Muscle of leg (tissue), 16 donors: ENCODE measurements at places on chromosomes 4 and X.
A peak's percentile ranks its signal among the peaks of the same experiment; 100 is the strongest.

GRCh38 chr4:137597752-137598430, 65.6 kb upstream of the PCDH18 start:
- no peak overlapping the region for H3K27ac ChIP-seq
- no peak overlapping the region for H3K4me3 ChIP-seq
- no peaks in the 10 kb centered on the region for H3K4me1 ChIP-seq
- H3K27me3 ChIP-seq, result no peaks in the 10 kb centered on the region

DNA sequence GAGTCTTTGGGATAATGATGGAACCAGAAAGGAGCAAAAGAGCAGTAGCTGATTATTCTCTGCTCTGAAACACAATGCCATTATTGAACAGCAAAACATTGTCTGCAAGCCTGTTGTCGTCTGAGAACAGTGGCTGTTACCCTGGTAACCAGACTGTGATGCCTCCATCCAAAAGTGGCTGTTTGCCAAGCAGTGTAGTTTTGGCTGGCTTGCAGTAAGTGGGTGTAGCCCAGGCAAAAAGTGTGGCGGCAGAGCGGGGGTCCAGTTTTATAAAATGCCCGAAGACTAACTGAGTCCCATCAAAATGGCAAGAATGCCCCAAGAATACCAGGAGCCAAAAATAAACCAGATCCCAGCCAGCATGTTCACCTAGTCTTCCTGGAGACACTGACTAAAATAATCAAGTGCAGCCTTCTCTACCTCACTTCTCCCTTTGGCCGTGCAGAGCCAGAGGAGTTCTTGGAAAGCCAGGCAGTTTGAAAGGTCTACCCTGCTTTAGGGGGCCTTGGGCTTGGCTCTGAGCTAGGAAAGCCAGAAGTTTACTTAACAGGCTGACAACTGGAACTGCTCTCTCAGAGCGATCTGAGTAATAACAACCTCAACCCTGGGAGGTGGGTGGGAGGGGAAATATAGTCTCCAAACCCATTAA, 2.6 kb downstream of the PLP1 start:
- peaks cover 31% of the 10 kb centered on the region for H3K27me3 ChIP-seq
- H3K27ac ChIP-seq, result peak overlapping the region; percentile 62
- peak; percentile 73 for DNase-seq
- no peaks in the 10 kb centered on the region for H3K36me3 ChIP-seq
- no peak overlapping the region for H3K4me3 ChIP-seq

- no peak overlapping the region for H3K4me3 ChIP-seq
- H3K27ac ChIP-seq, result no peak overlapping the region
- no peaks in the 10 kb centered on the region for H3K4me1 ChIP-seq
- H3K27me3 ChIP-seq, result no peaks in the 10 kb centered on the region
- no peak for DNase-seq
These were observed 17.1 kb downstream of the RPS6KA6 start for GRCh38 chrX:84170931-84171330.

DNA sequence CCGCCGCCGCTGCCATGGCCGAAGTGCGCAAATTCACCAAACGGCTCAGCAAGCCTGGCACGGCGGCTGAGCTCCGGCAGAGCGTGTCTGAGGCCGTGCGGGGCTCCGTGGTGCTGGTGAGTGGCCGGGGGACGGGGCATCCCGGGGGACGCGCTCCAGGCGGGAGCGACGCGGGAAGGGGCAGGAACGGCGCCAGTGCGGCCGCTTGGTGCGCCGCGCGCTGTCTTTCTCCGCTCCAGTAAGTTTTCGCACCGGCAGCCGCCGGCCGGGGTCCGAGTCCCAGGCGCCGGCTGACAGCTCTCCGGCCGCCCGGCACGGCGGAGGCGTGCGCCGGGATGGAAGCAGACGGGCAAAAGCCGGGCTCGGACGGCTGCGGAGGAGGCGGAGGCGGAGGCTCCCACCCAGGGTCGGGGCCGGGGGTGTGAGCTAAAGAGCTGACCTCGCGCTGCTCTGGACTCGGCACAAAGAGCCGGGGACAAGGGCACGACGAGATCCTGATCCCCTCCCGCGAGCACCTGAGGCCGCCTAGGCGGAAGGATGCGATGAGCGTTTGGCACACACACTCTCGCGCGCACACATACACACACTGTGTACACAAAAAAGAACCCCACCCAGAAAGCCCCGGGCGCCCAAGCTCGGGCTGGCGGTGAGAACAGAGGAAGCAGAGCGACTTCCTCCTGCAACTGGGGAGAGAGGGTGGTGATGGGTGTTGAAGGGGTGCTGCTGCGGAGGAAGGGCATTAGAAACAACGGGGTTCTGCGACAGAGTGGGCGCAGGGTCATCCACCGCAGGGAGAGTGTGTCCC, 545 bp downstream of the DOCK11 start:
- peak overlapping the region; percentile 64 for H3K4me3 ChIP-seq
- peak; percentile 63 for DNase-seq
- H3K36me3 ChIP-seq, result no peaks in the 10 kb centered on the region
- peaks cover 18% of the 10 kb centered on the region for H3K4me1 ChIP-seq

- no peak for DNase-seq
- H3K4me1 ChIP-seq, result no peaks in the 10 kb centered on the region
- H3K36me3 ChIP-seq, result no peaks in the 10 kb centered on the region
- no peak overlapping the region for H3K27ac ChIP-seq
These were observed 65.7 kb upstream of the FGF13 start for GRCh38 chrX:138777230-138777629.

- H3K4me1 ChIP-seq, result no peaks in the 10 kb centered on the region
- H3K27me3 ChIP-seq, result no peaks in the 10 kb centered on the region
- no peak overlapping the region for H3K27ac ChIP-seq
- no peak for DNase-seq
These were observed 4.1 kb upstream of the EPGN start for GRCh38 chr4:74304095-74304625.

DNA sequence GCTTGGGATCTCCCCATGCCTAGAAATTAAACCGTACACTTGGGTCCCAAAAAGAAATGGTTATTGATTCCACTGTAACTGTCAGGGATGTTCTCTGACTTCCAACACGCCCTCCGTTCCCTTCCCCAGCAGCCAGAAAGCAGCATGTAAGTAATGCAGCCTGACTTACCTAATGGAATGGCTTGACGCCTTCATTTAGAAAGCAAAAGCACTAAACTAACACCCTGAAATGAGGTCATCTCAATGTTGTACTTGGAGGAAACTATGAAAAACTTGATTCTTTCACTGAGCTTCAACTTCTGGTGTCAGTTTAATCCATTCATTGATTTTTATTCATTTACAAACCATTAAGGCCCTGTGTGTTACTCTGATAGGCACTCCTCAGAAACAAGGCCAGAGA, 110.8 kb upstream of the NOCT start:
- no peak overlapping the region for H3K27ac ChIP-seq
- no peak overlapping the region for H3K4me3 ChIP-seq
- H3K4me1 ChIP-seq, result no peaks in the 10 kb centered on the region
- no peaks in the 10 kb centered on the region for H3K36me3 ChIP-seq
- no peak for DNase-seq

DNA sequence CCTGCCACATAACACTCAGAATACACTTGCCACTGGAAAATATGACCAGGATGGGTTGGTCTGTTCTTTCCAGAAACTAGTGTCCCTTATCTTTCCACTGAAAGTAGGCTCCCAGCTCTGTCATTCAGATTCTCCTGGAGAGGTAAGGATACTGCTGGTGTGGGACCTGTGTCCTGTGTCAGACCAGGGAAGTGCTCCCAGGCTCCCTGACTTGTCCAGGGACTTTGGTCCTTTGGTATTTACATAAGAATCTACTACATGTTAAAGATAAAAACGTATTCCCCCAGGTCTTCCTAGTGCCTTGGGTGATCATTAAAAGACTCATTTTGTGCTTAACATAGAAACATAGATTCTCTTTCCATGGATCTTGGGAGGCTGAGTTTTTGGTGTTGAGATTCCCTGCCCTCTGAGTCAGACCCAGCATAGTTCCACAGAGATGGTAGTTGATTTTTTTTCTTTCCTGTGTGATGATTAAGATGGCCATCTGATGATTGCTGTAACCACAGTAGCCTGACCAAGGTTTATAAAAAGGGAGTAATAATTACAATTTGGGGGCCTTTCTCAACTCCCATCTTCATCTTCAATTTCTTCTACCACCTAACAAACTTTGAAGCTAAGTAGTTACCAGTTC, 159.8 kb upstream of the JADE1 start:
- H3K4me3 ChIP-seq, result no peak overlapping the region
- H3K4me1 ChIP-seq, result peaks cover 6% of the 10 kb centered on the region
- H3K36me3 ChIP-seq, result no peaks in the 10 kb centered on the region
- no peaks in the 10 kb centered on the region for H3K27me3 ChIP-seq
- H3K27ac ChIP-seq, result no peak overlapping the region

GRCh38 chr4:70935038-70935695, 33.0 kb downstream of the MOB1B start:
- no peaks in the 10 kb centered on the region for H3K27me3 ChIP-seq
- H3K4me1 ChIP-seq, result no peaks in the 10 kb centered on the region
- no peak for DNase-seq
- H3K36me3 ChIP-seq, result no peaks in the 10 kb centered on the region
- H3K4me3 ChIP-seq, result no peak overlapping the region
- H3K27ac ChIP-seq, result no peak overlapping the region

GRCh38 chr4:102687373-102687981, 73.3 kb downstream of the MANBA start:
- H3K36me3 ChIP-seq, result no peaks in the 10 kb centered on the region
- H3K27me3 ChIP-seq, result no peaks in the 10 kb centered on the region
- H3K4me3 ChIP-seq, result no peak overlapping the region
- no peak overlapping the region for H3K27ac ChIP-seq
- no peaks in the 10 kb centered on the region for H3K4me1 ChIP-seq
- DNase-seq, result peak; percentile 22

- no peak overlapping the region for H3K4me3 ChIP-seq
- DNase-seq, result no peak
- no peaks in the 10 kb centered on the region for H3K36me3 ChIP-seq
- no peak overlapping the region for H3K27ac ChIP-seq
These were observed 1.1 kb downstream of the WDR17 start for GRCh38 chr4:176066757-176067156.

- no peak for DNase-seq
- no peaks in the 10 kb centered on the region for H3K27me3 ChIP-seq
- H3K4me1 ChIP-seq, result no peaks in the 10 kb centered on the region
- H3K36me3 ChIP-seq, result no peaks in the 10 kb centered on the region
- H3K27ac ChIP-seq, result no peak overlapping the region
These were observed 71.6 kb upstream of the INPP4B start for GRCh38 chr4:142917678-142918077.

- no peaks in the 10 kb centered on the region for H3K36me3 ChIP-seq
- peak within 1 kb of the TSS; percentile 59 for H3K27ac ChIP-seq
- peaks cover 25% of the 10 kb centered on the region for H3K4me1 ChIP-seq
- peak; percentile 95 for DNase-seq
These were observed at the start of gene CD99 for GRCh38 chrX:2690856-2691542. TSS of gene CD99 (plus strand) at chrX:2691295. CDS start at chrX:2691361, 66 bp downstream.

DNA sequence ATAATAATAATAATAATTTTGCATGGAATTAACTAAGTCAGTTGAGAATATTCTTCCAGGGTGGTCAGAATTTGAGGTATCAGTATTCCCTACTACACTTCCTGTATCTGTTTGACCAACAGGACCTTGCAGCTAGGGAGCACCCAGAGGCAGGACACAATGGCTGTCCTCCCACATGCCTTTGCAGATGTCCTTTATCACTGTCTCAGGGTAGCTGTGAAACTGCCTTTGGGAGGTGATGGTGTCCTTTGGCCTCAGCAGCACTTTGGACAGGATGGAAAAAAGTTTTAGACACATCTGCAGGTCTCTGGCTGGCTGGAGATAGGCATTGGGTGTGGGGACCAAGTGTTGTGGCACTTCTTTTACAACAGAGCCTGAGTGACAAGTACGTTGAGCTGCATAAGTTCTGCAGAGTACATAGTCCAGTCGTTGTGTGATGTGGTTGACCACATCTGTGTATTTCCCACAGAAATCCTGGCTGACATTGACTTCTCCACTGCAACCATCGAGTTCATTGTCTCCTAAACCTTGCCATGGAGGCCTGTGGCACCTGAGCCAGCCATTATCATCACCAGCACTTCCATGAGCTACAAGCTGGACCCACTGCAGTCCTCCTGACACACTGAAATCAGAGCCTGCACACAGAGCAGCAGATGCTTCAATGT, 19.1 kb upstream of the UBA6 start:
- H3K4me3 ChIP-seq, result no peak overlapping the region
- H3K36me3 ChIP-seq, result peaks cover 25% of the 10 kb centered on the region
- no peak overlapping the region for H3K27ac ChIP-seq
- DNase-seq, result no peak
- H3K4me1 ChIP-seq, result no peaks in the 10 kb centered on the region

DNA sequence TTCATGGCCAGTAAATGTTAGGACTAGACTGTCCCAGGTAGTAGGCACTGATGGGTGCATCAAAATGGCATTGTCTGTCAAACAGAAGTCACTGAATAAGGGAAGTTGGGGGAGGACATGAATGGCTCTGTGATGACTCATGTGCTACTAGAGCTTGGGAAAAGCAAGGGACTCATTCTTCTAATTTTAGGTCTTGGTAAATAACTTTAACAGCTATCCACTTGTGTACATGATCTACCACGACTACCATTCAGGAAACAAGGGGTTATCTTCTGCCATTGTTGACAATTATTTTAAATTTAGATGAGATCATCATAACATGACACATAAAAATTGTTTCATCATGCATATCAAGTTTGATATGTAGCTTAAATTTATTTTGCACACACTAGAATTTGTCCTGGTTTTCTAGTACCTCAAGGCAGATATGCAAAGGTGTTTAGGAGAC, 6.3 kb downstream of the AREG start:
- DNase-seq, result no peak
- no peaks in the 10 kb centered on the region for H3K4me1 ChIP-seq
- no peak overlapping the region for H3K27ac ChIP-seq
- no peaks in the 10 kb centered on the region for H3K36me3 ChIP-seq
- H3K27me3 ChIP-seq, result peaks cover 3% of the 10 kb centered on the region
- no peak overlapping the region for H3K4me3 ChIP-seq

DNA sequence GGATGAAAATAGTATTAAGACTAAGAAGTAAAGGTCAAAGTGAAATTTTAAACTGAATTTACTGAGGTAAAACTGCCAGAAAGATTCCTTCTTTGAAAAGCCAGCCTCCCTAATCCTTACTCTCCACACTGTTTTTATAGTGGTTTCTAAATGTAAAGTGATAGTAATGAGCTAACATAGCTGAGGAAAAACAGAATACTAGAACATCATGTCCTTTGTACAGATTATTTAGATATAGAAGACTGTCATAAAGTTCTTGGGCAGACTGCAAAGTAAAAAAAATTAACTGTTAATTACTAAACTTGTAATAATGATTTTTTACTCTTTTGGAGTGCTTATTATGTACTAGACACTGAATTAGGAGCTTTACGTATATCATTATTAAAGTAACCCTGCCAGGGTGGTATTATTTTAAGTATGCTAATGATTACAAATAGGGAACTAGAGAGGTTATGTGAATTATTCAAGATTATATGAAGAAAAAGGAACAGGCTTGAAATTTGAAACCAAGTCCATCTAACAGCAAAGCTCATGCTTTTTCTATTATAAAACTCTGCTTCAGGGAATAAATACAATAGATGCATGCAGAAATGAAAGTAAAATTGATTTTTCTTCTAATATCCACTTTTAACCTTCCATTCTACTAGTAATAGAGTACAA, 150.5 kb downstream of the TBCK start:
- H3K36me3 ChIP-seq, result peaks cover 10% of the 10 kb centered on the region
- DNase-seq, result peak; percentile 13
- no peak overlapping the region for H3K4me3 ChIP-seq
- no peak overlapping the region for H3K27ac ChIP-seq
